ENCODE measurements at places on chromosomes 2 and 18.

DNA sequence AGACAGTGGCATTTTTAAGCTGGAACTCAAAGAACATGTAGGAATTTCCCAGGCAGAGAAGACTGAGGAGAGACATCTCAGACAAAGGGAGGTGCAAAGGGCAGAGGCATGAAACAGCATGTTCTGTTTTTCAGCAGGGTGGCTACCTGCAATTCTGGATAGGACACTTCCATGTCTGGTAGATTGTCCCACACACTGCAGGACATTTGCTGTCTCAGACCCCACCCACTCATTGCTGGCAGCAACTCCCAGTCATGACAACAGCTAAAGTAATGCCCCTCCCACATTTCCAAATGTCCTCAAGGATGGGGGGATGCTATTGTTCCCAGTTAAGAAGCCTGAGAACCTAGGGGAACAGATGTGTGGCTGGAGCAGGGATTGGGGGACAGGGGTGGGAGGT is 40.8 kb downstream of the ANKRD44 start:
- no peak for DNase-seq

DNA sequence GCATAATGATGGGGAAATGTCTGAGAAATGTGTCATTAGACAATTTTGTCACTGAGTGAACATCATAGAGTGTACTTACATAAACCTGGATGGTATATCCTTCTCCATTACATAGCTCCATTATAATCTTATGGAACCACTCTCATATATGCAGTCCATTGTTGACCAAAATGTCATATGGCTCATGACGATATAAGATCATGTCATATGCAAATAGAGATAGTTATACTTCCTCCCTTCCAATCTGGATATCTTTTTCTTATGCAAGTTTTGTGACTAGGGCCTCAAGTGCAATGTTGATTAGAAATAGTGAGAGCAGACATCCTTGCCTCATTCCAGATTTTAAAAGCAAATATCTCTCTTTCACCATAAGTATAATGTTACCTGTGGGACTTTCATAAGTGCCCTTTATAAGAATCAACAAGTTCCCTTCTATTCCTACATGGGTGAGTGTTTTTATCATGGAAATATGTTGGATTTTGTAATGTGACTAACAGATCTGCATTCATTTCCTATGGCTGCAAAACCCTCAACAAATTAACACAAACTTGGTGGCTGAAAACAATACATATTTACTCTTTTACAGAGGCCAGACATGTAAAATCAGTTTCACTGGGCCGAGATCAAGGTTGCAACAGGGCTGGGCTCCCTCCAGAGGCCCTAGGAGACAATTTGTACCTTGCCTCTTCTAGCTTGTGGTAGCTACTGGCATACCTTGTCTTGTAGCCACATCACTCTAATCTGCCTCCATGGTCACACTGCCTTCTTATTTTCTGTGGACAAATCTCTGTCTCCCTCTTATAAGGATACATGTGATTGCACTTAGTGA is 21.6 kb upstream of the SULT1C4 start:
- no peak for DNase-seq

DNA sequence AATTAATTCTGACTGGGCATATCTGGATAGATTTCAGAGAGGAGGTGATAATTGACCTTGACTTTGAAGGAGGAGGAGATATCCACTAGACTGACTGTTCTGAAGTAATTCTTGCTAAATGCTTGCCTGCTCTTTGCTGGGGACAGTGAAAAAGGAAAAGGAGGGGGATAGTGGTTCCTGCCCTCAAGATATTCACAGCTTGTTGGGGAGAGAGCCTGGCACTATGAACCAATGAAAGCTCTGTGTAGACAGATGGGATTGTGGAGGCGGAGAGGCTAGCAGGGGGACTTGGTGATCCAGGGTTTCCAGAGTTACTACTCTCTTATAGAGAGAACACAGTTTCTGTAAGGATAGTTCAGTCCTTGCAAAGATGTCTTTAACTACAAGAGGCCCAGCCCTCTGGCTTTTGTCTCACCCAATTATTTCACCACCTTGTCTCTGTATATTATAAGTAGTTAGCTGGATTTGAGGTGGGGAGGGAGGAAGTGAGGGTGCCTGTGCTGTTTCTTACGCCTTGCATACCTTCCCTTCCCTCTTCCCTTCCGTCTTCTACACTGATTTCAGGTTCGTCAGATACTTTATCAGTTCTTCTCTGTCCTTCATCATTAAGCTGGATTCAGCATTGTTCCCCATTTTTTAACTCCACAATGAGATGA is 190.4 kb downstream of the PRKCE start:
- DNase-seq = no peak

GRCh38 chr2:227506456-227506855 is 34.5 kb downstream of the AGFG1 start:
- no peak for DNase-seq

DNA sequence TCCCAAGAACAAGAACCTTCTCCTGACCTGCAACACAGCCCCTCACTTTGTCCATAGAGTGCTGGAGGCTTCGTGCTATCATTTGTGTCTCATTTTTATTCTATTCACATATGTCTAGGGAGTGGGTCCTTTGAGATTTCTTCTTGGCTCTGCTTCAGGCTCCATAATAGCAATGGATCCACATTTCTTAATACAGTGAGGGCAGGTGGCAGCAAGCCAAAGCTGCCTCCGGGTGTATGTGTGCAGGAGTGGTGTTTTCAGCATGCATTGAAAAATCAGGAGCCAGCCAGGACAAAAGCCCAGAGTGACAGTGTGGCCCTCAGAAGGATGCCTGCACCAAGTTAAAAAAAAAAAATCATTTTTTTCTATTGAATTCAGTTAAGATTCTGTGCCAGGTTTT is 115.1 kb upstream of the PELI1 start:
- DNase-seq = no peak

DNA sequence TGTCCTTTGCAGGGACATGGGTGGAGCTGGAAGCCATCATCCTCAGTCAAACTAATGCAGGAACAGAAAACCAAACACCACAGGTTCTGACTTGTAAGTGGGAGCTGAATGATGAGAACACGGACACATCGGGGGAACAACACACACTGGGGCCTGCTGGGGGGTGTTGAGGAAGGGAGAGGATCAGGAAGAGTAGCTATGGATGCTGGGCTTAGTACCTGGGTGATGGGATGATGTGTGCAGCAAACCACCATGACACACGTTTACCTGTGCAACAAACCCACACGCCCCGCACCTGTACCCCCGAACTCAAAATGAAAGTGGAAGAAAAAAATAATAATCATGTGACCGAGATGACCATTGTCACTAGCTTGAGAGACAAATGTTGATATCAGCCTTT is 114.7 kb downstream of the NDUFA10 start:
- DNase-seq = no peak

DNA sequence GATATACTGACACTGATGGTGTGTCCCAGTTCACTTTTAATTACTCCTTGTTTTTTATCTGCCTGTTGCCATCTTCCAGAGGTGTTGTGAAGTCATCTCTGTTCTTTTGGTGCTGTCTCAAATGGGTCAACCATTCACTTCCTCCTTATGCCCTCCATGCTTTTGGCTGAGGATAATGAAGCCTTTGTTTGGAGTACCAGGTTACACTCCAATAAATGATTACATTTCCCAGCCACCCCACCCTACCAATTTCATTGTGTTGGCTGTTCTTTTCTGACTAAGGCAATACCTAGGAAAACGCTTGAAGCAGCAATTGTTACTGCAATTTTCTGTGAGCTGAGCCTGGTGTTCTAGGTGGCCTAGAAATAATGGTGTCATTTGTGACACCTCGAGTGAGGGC is 29.8 kb upstream of the ACTG2 start:
- DNase-seq = no peak
